ENCODE measurements at places on chromosomes 5 and 9.

GRCh38 chr9:135294836-135295235 lies 184.7 kb upstream of the PPP1R26 start:
- DNase-seq, result no peak

- no peak for DNase-seq
Measured at GRCh38 chr5:79849486-79850315, 141.4 kb downstream of the MTX3 start.

- DNase-seq, result peak; percentile 36
Measured at GRCh38 chr5:8340739-8341344, 471.9 kb downstream of the MTRR start.

- DNase-seq, result peak; percentile 74
Measured at GRCh38 chr5:36870399-36871040, 6.0 kb upstream of the NIPBL start.

GRCh38 chr5:158537366-158537765 lies 562.4 kb downstream of the EBF1 start:
- DNase-seq, result no peak

Data from SW480 (cell line).